Activated CD4-positive, alpha-beta T cell treated with anti-CD3 and anti-CD28 coated beads for 4 hours (primary cell): ENCODE measurements at places on chromosomes 7 and 10.

GRCh38 chr7:47748041-47748440 is 166.1 kb upstream of the TNS3 start:
- DNase-seq: no peak

GRCh38 chr10:45427262-45427969 is 53.4 kb downstream of the ALOX5 start:
- no peak for DNase-seq

DNA sequence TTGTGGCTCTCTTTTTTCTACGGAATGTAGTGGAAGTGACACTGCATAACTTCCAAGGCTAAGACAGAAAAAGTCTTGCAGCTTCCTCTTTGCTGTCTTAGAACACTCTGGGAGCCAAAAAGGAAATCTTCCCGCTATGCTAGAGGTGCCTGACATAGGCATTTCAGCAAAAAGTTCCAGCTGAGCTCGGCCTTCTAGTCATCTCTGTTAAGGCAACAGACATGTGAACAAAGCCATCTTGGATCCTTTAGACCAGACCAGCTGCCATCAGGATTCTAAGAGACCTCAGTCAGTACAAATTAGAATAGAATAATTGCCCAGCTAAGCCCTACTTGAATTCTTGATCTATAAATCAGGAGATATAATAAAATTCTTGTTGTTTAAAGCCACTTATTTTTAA is 16.3 kb upstream of the COL1A2 start:
- DNase-seq: no peak

DNA sequence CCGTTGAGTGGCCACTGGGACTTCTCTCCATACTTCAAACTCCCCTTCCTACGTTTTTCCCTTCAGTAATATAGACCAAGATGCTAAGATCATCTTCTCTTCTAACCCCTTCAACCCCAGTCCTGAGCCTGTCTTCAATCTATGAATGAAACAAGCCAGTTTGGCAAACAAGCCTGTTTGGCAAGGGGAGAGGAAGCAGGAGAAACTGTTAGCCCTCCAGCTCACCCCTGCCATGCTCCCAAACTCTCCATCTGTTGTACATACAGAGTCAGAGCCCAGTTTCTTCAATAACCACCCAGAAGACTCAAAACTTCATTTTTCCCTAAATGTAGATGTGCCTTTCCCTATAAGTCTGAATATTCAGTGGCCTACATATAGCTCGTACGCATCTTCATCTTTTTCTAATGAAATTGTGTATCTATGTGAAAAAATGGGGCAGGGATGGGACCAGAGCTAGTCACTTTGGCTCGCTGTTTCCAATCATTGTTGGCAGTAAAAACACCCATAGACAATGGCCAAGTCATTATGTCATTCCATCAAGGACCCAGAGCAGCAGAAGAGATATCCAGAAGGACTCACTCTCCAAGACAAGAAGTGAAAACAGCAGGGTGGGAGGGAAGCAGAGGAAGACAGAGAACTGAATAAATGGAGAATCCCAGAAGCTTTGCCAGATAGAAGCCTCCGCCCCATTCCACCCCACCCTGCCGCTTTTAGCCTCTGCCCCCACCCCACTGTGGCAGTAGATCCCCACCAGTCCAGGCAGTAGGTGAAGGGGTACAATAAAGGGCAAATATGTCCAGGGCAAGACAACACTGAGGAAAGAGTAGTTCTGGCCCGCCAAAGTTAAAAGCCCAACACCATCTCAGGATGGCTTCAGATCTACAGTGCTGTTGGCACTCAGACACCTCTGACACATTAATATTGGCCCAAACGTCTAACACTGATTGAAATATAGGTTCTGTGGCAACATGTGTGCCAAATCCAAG is 87.3 kb downstream of the DOCK4 start:
- DNase-seq: no peak

- DNase-seq: no peak
These were observed 204.0 kb upstream of the CELF2 start for GRCh38 chr10:10813656-10814055.

GRCh38 chr10:75000748-75001321 is 110.6 kb upstream of the SAMD8 start:
- DNase-seq: no peak

DNA sequence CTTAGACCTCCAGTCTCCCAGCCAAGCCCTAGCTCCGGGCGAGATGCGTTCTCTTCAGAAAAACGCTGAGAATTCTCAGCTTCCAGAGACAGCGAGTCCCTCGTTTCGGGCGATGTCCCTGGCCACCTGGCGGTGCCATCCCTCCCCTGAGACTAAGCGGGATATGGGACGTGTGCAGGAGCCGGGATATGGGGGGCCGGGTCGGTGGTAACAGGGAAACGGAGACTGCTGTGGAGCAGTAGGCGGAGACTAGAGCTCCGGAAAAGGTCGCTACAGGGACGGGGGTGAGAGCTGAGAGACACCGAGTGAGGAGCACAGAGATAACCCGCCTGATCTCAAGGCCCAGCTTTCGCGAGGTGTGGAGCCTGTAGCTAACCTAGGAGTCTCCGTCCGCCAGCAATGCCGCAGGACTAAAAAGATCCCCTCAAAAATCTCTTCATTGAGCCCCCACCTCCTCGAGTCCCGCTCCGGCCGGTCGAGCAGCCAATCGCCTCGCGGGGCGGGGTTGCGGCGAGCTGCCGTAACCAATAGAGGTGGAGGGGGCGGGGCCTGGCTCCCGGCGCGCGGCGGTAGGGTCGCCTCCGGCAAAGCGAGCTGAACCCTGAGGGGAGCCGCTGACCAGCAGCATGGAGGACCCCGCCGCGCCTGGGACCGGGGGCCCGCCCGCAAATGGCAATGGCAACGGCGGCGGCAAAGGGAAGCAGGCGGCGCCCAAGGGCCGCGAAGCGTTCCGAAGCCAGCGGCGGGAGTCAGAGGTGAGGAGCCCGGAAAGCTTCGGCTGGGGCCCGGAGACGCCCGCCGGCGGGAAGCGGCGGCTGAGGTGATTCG is at the start of gene STRIP2:
Gene STRIP2, plus strand, starts transcription at position 586 of the 828 bp plus-strand sequence. Its CDS starts 41 bp downstream, at position 627.
- DNase-seq: peak; percentile 88

GRCh38 chr7:15836651-15837050 is 150.2 kb upstream of the MEOX2 start:
- no peak for DNase-seq

DNA sequence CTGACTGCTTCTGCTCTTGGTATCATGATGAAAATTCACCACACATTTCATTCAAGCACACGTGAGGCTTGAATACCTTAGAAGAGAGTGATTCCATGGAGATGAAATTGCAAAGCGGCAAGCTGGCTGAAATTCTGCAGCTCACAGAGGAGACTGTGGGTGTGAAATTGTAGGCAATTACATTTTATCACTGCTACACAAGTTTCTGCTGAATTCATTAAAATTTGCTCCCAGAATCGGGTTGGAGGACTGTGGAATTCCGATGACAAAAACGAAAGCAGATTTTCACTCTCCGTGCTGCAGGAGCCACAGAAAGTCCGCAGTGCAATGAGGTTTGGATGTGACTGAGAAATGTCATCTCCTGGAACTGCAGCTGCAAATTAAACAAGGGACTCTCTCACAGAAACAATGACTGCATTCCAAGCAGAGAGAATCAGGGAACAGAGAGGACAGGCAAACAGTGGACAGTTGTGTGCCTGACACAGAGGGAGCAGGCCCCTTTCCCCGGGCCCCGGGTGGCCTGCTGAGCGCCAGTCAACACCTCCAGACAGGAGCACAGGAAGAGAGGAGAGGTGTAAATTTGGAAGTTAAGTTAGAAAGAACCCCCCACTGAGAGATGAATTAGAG is 109.1 kb downstream of the C10orf90 start:
- no peak for DNase-seq
